Fibroblast of lung (primary cell): ENCODE measurements at places on chromosomes 13 and 19. TPM values are rescaled to one million over a fixed set of nuclear protein-coding genes. Genes with fewer than 3 reads are reported as not detected.

Gene RNF113B
- total RNA-seq: not detected in 2 replicates

Gene CBLC
- under 0.01 and 0.33 TPM in 2 replicates for total RNA-seq

Gene GNG7
- 0.51 and 0.83 TPM in 2 replicates for total RNA-seq

Gene ZNF497
- total RNA-seq: 1.5 and 2.5 TPM in 2 replicates

Gene ERFL
- total RNA-seq: under 0.01 TPM in 2 replicates

Gene GNG8
- not detected in 2 replicates for total RNA-seq

Gene C19orf67
- total RNA-seq: not detected in 2 replicates

Gene ATXN8OS
- not detected in 2 replicates for total RNA-seq

Gene ZNF665
- total RNA-seq: 5.4 and 6.3 TPM in 2 replicates
